ENCODE measurements at places on chromosomes 16 and 17.

DNA sequence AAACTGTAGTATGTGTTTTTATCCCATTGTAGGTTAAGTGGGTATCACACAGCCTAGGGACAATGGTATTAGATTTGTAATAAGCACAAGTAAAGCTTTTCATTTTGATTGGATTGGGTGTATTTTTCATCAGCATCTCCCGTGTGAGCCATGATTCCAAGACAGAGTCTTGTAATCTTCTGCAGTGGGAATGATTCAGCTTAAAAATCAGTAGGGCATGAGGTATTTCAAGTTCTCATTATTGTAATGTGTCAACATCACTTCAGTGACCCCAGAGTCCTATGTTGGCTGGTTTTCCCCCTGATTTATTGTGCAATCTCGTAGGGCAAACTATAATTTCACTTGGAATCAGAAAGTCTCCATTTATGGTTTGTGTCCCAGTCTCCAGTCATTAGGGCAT lies 833.2 kb upstream of the RBFOX1 start:
- DNase-seq, result no peak

- no peak for DNase-seq
These were observed 22.1 kb downstream of the SOX8 start for GRCh38 chr16:1003391-1004347.

GRCh38 chr16:50925758-50926357 lies 184.0 kb downstream of the CYLD start:
- no peak for DNase-seq

GRCh38 chr17:46732160-46732559 lies 86.3 kb downstream of the WNT3 start:
- DNase-seq, result no peak

DNA sequence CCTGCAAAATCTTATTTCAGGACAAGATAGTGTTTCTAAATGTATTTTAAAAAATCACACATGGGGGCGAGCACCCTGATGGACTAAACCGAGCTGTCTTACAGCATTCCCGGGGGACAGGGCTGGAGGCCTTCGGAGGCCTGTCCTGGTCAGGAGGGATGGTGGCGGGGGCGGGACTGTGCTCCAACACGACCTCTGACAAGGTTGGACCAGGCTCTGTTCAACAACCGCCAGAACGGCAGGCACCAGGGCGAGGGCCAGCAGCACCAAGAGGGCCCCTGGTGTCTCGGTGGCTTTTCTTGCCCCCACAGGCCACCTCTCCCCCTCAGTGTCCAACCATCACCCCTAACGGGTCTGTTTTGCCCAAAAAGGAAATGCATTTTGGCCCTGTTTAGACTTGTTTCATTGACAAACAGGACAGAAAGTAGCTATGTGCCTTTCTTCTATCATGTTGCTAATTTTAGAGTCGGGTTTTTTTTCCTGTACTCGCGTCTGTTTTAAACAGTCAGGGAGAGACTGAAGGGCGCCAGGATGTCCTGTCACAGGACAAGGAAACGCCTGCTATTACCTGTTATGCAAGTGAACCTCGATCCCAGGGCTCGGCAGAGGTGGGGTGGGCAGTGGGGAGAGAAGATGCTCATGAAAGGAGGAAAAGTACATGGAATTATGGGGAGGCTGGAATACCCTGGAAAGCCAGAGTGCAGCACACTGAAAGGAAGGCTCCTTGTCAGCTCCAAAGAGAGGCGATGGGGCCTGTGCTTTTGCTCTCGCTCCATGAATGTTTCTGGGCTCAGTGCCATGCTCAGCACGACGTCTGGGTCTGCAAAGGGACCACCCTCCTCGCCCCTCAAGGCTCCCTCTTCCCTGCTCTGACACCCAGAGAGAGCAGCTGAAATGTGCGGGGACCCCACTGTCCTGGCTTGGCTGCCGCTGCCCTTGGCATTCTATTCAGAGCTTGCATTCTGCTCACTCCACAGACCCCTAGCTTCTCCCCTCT lies 11.9 kb downstream of the TMEM204 start:
- DNase-seq, result no peak

DNA sequence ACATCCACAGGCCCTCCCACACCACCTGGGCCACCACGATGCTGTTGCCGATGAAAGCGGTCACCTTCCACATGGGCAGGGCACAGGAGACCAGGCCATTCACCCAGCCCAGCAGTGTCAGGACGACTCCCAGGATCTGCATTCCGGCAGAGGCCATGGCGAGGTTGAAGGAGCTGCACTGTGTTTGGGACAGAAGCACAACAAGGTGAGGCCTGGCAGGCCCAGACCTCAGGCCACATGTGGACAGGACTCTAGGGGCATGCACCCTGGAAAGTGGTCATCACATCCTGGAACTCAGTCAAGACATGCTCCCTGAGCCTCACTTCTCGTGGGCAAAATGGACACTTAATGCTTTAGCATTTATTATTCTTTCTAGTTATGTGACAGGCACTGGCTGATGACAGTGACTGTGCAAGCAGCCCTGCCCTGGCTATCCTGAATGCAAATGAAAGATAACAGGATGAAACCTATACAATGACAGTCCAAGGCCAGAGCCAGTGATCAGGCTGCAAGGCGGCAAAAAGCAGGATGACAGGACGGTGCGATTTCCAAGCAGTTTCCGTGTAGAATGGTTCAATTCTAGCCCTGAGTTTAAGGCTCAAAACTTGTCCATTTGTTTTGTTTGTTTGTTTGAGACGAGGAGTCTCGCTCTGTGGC lies 2.0 kb downstream of the CLDN6 start:
- DNase-seq, result no peak

DNA sequence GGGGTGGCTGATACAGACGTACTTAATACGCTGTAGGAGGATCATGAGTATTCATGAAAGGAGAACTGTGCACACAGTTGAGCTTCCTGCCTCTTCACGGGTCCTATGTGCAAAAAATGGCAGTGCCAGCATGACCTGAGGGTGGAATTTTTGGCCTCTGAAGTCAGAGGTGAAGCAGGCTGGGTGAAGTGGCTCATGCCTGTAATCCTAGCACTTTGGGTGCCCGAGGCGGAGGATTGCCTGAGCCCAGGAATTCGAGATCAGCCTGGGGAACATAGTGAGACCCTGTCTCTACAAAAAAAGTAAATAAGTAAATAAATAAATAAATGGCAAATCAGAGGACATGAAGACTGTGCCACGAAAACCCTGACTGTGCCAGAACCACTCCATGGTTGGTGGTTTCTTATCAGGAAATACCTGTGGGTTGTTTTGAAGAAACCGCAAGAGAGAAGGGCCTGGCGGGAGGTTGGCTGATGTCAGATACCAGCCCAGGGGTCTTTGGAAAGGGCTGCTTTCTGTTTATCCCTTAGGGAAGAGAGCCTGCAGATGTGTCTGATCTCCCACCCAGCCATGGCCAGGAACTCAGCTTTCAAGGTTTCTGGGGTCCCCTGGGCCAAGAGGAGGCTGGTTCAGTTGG lies 3.4 kb downstream of the ASPSCR1 start:
- no peak for DNase-seq

DNA sequence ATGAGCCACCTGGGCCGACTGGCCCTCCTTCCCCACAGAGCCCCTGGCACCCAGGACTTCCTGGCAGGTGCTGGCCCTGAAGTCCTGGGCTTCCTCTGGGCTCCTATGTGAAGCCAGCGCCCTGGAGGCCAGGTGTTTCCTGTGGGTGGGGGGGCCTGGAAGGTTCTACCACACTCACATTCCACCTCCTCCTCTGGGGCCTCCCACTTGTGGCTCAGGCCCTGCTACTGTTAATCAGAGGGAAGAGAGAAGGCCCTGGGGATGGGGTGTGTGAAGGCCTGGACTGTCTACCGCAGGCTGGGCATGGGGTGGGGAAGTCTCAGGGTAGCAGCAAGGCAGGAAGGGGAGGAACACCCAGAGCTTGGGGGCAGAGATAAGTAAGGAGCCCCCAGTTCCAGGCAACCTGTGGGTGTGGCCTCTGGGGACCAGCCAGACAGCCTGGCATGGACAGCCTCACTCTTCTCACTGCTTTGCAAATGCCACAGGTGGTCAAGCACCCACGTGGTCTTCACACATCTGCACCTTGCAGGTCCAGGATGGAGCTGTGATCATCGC lies 111.9 kb upstream of the TNRC6C start:
- no peak for DNase-seq

GRCh38 chr16:80938004-80938878 lies 68.4 kb downstream of the CMC2 start:
- DNase-seq, result peak; percentile 26

DNA sequence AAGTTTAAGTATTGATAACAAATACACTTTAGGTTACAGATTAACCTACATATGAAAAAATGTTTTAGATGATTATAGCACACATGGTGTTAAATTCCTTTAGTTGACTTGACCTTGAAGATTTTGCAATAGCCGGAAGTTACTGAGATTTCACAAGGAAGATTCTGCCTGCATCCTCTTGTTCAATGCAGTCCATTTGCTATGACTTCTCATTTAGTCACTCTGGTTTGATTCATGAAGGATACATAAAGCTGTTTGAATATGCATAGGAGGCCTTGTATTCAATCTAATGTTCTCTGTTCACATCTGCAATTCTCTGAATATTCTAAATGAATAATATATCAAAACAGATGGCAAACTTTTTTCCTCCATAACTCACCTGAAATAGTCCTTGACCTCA lies 870.2 kb upstream of the GOT2 start:
- DNase-seq, result no peak

DNA sequence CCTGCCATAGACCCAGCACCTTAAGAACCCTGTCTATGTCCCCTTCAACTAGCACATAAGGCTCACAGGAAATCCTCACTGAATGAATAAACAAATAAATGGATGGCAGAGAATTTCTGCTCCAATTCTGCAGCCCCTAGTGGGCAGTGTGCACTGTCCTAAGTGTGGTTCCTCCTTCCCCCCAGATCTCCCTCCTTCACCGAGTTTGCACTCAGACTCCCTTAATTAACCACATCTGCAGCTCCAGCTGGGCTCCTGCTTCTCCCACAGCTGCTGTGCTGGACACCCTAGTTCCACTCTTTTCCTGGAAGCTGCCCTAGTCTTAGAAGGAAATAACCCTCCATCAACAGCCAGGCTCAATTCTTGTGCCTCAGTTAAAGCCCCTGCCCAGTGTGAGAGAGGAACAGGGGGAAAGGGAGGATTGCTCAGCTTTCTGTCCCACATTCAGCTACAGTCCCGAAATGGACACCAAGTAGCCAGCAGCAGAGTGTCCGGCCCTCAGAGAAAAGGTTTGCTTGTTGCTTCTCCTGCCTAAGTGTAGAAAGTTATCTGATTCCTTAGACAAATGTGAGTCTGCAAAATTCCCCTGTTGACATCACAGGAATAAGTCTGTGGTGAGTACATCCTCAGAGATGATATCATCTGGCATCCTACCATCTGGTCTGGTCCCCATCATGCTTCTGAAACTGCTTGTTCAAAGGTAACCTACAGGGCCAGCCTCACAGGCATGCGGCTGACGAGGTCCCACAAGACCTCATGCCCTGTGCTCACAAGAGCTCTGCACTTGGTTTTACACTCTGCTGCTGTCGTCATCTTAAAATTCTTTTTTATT lies 12.3 kb downstream of the LRRC3C start:
- no peak for DNase-seq

GRCh38 chr16:89156740-89157645 lies 14.6 kb upstream of the CDH15 start:
- DNase-seq, result no peak

DNA sequence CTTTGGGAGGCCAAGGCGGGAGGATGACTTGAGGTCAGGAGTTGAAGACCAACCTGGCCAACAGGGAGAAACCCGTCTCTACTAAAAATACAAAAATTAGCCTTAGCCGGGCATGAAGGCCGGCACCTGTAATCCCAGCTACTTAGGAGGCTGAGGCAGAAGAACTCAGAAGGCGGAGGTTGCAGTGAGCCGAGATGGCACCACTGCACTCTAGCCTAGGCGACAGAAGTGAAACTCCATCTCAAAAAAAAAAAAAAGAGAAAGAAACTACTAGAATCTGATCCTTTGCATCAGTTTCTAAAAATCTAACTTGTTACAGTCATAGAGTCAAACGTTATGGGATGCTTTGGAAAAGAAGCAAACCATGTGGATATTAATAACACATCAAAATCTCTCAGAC lies 1.6 kb upstream of the PECAM1 start:
- DNase-seq, result no peak

DNA sequence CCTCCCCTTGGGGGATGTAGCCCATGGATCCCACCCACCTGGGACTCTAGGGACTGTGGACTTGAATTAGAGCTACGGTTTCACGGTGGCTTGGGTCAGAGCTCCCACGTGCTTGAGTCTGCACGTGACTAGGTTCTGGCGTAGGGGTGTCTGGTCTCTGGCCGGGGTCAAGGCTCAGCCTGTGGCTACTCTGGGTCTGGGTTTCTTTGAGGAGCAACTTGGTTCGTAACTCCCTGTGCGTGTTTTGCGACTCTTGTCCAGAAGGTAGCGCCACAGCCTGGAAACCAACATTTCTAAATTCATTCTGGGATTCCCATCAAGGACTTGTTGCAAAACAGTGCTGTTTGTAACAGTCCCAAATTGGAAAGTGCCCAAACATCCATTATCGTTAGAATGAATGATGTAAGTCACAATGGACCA lies 470 bp upstream of the GGT6 start:
- no peak for DNase-seq

GRCh38 chr16:75248536-75249380 lies 2.7 kb downstream of the BCAR1 start:
- no peak for DNase-seq

DNA sequence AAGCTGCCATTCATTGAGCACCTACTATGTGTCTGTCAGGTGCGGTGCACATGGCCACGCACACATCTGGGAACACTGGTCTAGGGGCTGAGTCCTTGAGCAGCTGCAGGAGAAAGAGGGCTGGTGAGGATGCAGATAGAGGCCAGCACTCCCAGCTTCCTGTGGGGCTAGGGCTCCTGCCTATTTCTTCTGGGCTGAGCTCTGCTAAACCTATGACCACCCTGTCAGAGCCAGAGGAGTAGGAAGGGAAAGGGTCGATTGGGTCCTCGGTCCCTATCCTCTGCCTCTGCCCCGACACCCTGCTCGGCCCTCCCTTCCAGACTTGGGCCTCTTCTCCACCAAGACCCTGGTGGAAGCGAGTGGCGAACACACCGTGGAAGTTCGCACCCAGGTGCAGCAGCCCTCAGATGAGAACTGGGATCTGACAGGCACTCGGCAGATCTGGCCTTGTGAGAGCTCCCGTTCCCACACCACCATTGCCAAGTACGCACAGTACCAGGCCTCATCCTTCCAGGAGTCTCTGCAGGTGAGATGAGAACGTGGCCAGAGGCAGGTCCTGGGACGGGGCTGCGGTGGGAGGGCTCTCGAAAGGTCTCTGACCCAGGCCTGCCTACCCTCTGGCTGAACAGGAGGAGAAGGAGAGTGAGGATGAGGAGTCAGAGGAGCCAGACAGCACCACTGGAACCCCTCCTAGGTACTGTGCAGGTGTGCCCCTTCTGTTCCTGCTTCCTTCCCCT lies 4.0 kb upstream of the TMEM88 start:
- DNase-seq, result no peak

GRCh38 chr17:80772906-80773242 lies 218.8 kb upstream of the CHMP6 start:
- DNase-seq, result no peak

DNA sequence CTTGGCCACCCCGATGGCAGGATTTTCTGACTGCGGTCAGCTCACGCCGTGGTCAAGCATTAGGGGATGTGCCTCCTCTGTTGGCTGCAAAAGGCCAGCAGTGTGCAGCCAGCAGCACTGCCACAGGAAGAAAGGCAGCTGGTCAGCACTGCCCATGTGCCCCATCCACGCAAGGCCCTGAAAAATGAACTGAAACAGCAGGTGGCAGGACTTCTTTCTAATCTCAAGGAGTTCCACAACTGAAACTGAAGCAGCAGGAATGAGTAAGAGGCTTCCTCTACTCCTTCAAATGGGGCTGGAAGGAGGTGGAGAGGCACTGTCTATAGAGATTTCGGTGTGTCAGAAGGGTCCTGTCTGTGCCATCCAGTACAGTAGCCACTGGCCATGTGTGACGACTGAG lies 3.2 kb downstream of the ZNF500 start:
- no peak for DNase-seq

- DNase-seq, result no peak
These were observed 72.7 kb upstream of the TNRC6C start for GRCh38 chr17:77885678-77886386.
